ENCODE measurements at places on chromosomes 3 and 15.

- H3K36me3 ChIP-seq: no peaks in the 10 kb centered on the region
- DNase-seq: peak; percentile 56
- H3K4me1 ChIP-seq: peaks cover 37% of the 10 kb centered on the region
- peak overlapping the region; percentile 53 for H3K27ac ChIP-seq
- peak overlapping the region; percentile 27 for H3K4me3 ChIP-seq
These were observed 238.8 kb downstream of the OPA1 start for GRCh38 chr3:193831495-193832455.

- H3K4me1 ChIP-seq: no peaks in the 10 kb centered on the region
- H3K4me3 ChIP-seq: no peak overlapping the region
- no peaks in the 10 kb centered on the region for H3K27me3 ChIP-seq
- H3K36me3 ChIP-seq: no peaks in the 10 kb centered on the region
- no peak for DNase-seq
- no peak overlapping the region for H3K27ac ChIP-seq
These were observed 519.3 kb upstream of the ARPP21 start for GRCh38 chr3:35120026-35120425.

GRCh38 chr15:63312286-63312685, 34.9 kb downstream of the APH1B start:
- H3K4me1 ChIP-seq: no peaks in the 10 kb centered on the region
- no peak overlapping the region for H3K4me3 ChIP-seq
- no peak overlapping the region for H3K27ac ChIP-seq

DNA sequence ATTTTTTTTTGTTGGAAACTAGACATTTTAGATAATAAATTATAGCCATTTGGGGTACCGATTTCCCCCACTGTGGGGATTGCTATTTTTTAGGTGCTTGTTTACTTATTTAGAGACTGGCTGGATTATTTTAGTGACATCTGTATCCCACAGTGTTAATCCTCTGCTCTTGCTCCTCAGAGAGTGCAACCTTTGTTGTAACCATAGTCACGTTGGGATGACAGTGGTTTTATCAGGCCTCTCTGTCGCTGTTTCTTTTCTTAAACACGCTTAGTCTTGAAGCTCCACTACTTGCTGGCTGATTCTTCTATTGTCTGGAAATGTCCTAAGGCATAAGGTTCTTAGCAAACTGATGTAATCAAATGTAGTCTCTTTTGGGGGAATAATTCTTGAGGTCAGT, 451.6 kb upstream of the SEMA6D start:
- no peaks in the 10 kb centered on the region for H3K4me1 ChIP-seq
- H3K4me3 ChIP-seq: no peak overlapping the region
- no peak for DNase-seq
- H3K27me3 ChIP-seq: no peaks in the 10 kb centered on the region

- no peaks in the 10 kb centered on the region for H3K4me1 ChIP-seq
- H3K27me3 ChIP-seq: no peaks in the 10 kb centered on the region
- H3K36me3 ChIP-seq: no peaks in the 10 kb centered on the region
- no peak overlapping the region for H3K4me3 ChIP-seq
- no peak overlapping the region for H3K27ac ChIP-seq
- no peak for DNase-seq
These were observed 171.3 kb upstream of the GADL1 start for GRCh38 chr3:31065765-31066164.

GRCh38 chr3:148718982-148719862, 21.5 kb downstream of the AGTR1 start:
- no peak overlapping the region for H3K27ac ChIP-seq
- H3K4me1 ChIP-seq: no peaks in the 10 kb centered on the region
- H3K4me3 ChIP-seq: no peak overlapping the region
- no peak for DNase-seq
- H3K27me3 ChIP-seq: no peaks in the 10 kb centered on the region
- H3K36me3 ChIP-seq: no peaks in the 10 kb centered on the region

DNA sequence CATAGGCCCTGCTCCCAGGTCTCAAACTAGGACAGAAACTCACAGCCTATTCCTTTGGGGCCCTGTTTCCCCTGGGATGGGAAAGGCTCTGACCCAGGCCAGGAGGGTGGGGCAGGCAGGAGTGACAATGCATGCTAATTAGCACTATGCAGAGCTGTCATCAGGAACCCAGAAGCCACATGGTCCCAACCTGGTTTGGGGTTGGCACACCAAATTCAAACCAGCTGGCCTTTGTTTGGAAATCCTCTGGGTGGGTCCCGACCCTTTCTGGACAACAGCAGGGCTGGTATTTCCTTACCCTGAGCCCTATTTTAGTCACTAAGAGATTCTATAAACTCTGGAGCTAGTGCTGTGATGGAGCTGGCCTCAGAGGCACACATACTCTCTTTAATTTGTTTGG, 166.2 kb downstream of the LRTM1 start:
- H3K27me3 ChIP-seq: no peaks in the 10 kb centered on the region
- H3K4me1 ChIP-seq: no peaks in the 10 kb centered on the region
- no peak overlapping the region for H3K4me3 ChIP-seq
- H3K36me3 ChIP-seq: no peaks in the 10 kb centered on the region

- no peak for DNase-seq
- peaks cover 31% of the 10 kb centered on the region for H3K4me1 ChIP-seq
- no peak overlapping the region for H3K4me3 ChIP-seq
- no peaks in the 10 kb centered on the region for H3K27me3 ChIP-seq
- no peak overlapping the region for H3K27ac ChIP-seq
These were observed 6.2 kb downstream of the SUCLG2 start for GRCh38 chr3:67648229-67648628.

GRCh38 chr15:77816983-77817382, 184.3 kb upstream of the LINGO1 start:
- H3K4me1 ChIP-seq: no peaks in the 10 kb centered on the region
- H3K36me3 ChIP-seq: no peaks in the 10 kb centered on the region
- H3K27ac ChIP-seq: no peak overlapping the region
- H3K4me3 ChIP-seq: no peak overlapping the region
- DNase-seq: no peak

- no peaks in the 10 kb centered on the region for H3K27me3 ChIP-seq
- H3K4me1 ChIP-seq: no peaks in the 10 kb centered on the region
- DNase-seq: no peak
- no peak overlapping the region for H3K27ac ChIP-seq
- H3K4me3 ChIP-seq: no peak overlapping the region
These were observed 104.0 kb downstream of the NR1I2 start for GRCh38 chr3:119885746-119886530.

- H3K27me3 ChIP-seq: no peaks in the 10 kb centered on the region
- no peak overlapping the region for H3K4me3 ChIP-seq
- DNase-seq: no peak
- H3K4me1 ChIP-seq: peaks cover 14% of the 10 kb centered on the region
- H3K36me3 ChIP-seq: peaks cover 64% of the 10 kb centered on the region
These were observed 22.1 kb downstream of the SEMA7A start for GRCh38 chr15:74411686-74412085.

- no peak overlapping the region for H3K4me3 ChIP-seq
- H3K27ac ChIP-seq: no peak overlapping the region
- no peaks in the 10 kb centered on the region for H3K4me1 ChIP-seq
- peaks cover 4% of the 10 kb centered on the region for H3K36me3 ChIP-seq
These were observed 88.7 kb downstream of the CBLB start for GRCh38 chr3:105780107-105780506.

- H3K27me3 ChIP-seq: no peaks in the 10 kb centered on the region
- no peak for DNase-seq
- H3K4me3 ChIP-seq: peak overlapping the region; percentile 86
- no peaks in the 10 kb centered on the region for H3K36me3 ChIP-seq
These were observed 755 bp downstream of the PTPN9 start for GRCh38 chr15:75578173-75578947.

Measured in GM12878 (cell line).